Right kidney (tissue), 9 donors: ENCODE measurements at places on chromosomes 5 and 9.

DNA sequence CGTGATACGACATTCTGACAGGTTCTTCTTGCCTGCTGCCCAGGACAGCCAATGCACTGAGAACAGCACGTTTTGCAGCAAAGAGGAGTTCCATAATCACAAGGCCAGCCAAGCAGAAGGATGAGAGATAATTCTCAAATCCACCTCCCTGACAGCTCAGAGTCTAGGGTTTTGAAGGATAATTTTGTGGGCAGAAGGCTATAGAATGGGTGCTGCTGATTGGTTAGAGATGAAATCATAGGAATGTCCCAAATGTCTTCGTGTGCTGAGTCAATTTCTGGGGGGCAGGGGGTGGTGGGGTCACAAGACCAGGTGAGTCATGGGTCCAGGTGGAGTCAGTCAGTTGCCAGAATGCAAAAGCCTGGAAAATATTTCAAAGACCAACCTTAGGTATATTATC, 175.5 kb upstream of the SLC30A5 start:
- no peak for DNase-seq

DNA sequence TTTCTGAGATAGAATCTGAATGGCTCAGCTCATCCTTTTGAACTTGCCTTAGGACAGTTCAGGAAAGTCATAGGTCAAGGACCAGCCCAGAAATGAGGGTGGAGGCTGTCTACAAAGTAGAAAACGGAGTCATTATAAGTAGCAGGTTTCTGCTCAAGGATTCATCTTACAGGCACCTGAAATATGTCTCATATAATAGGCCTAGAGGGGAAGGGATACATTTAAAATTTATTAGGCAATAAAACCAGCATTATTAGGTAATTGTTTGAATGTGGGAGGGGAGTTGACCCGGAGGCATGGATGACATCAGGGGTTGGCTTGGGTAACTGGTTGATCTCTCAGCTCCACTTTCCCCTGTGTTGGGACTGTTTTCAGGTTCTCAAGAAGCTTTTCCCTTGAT, 11.9 kb upstream of the GALNT10 start:
- DNase-seq = no peak

GRCh38 chr9:84781931-84782866, 112.7 kb downstream of the NTRK2 start:
- DNase-seq = no peak

- no peak for DNase-seq
Observed at GRCh38 chr5:61301341-61302199, 30.5 kb upstream of the ZSWIM6 start.

- no peak for DNase-seq
Observed at GRCh38 chr5:72472031-72472430, 35.2 kb downstream of the ZNF366 start.

GRCh38 chr9:124254261-124254682, 3.5 kb upstream of the NEK6 start:
- DNase-seq = no peak

DNA sequence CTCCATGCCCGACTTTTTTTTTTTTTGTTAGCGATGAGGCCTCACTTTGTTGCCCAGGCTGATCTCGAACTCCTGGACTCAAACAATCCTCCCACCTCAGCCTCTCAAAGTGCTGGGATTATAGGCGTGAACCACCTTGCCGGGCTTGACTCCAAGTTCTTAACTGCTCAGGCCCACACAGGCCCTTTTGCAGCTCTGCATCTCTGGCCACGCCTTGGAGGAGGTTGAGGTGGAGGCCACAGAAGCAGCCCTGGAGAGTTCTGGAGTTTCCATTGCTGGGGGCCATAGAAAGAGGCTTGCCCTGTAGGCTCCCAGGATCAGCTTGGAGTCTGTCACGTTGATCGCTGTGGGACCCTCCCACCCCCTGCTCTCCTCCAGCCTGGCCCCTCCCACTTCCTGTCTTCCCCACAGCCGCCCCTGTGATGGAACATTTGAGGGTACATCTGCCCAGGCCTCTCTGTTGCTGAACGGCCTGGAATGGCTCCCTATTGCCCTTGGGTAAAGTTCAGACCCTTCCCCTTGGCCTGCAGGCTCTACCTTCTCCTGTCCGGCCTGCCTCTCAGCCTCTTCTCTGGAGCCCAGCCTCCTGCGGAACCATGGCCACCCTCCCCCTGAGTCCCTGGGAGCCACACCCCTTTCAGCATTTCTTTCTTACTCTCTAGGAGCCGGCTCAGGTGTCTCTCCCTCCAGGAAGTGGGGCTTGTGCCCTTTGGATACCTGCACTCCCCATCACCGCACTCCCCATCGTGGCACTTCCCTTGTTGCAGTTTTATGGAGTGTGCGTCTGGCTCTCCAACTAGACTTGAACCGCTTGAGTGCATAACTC, 30.4 kb upstream of the IER5L start:
- peak; percentile 48 for DNase-seq

DNA sequence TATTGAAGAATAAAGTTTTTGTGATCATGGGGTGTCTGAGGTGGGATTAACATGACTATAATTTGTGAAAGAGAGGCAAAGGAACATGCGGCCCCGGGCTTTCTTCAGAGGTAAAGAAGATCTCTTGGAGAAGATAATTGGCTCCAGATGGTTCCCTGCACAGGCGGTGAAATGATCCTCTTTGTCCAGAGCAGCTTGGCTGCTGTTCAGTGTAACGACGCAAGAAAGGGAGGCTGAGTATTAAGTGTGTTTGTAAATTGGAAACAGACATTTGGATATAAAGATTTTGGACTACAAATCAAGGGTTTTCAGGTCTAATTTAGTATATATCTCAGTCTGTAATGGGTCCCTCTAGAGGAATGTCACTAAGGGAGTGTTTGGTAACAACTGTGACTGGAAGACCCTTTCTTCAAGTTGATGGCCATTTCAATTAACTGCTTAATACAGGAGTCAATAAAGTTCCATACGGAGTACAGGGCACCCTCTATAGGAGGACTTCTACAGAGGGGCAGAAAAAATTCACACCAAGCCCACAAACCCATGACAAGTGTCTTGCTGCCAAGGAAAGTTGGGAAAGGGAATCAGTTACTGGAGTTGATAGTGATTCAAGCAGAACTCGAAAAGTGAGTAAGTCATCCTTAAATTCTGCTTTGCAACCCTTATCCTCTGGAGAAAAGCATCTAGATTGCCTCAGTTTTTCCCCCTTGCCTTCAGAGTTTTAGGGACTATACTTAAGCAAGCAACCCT, 4.1 kb downstream of the EQTN start:
- no peak for DNase-seq

DNA sequence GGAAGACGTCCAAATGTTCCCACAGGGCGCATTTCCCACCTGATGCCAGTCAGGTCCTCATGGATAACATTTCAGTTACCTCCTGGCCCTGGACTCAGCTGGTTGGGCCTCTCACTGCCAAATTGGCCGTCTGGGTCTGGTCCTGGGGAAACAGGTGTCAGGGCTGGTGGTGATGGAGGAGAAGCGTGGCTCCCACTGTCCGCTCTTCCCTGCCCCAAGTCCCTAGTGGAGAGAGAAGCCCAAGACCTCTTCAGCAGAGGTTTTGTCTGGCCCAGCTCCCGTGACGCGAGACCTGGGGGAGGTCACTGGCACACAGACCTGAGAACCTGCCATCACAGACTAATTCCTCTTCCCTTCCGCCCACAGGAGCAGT, 27.8 kb upstream of the PRDM12 start:
- no peak for DNase-seq

DNA sequence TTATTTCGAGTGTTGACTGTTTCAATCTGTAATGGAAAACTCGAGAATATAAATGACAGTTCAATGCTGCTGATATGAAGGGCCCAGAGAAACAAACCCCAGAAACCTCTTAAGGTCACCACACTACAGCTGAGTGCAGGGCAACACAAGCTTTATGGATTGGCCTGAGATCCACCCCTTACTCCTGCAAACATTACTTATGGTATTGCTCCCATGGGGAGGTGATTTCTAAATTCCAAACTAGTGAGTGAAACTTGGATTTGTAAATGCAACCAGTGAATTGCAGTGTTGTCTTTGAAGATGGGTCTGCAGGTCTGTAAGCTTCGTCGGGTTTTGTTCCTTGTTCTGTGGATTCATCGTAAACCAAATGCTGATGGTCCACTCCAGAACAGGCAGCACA, 85.4 kb downstream of the NTRK2 start:
- no peak for DNase-seq

DNA sequence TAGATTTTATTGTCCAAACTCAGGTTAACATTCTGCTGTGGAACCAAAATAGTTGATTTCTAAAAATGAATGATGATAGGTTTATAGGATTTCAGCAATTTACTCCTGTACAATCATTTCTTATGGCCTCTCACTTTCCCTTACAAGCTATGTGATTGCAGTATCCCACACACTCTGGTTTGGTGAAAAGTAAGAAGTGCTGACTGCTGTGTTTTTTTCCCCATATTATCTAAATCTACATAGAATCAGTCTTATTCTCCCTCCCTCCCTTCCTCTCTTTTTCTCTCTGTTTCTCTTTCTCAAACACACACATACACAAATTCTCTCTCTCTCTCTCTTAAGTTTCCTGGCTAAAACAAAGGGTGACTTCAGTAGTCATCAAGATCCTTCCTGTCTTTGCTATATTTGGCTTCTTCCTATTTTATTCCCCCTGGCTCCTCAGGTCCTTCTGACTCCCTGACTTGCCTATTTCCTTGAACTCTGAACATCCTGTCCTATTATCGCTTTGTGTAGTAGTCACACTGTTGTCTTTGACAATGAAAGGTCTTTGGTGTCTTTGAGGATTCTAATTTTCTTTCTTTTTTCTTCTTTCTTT, 55.9 kb upstream of the HAPLN1 start:
- DNase-seq = no peak

GRCh38 chr5:95076395-95077185, 208.3 kb downstream of the MCTP1 start:
- DNase-seq = no peak

DNA sequence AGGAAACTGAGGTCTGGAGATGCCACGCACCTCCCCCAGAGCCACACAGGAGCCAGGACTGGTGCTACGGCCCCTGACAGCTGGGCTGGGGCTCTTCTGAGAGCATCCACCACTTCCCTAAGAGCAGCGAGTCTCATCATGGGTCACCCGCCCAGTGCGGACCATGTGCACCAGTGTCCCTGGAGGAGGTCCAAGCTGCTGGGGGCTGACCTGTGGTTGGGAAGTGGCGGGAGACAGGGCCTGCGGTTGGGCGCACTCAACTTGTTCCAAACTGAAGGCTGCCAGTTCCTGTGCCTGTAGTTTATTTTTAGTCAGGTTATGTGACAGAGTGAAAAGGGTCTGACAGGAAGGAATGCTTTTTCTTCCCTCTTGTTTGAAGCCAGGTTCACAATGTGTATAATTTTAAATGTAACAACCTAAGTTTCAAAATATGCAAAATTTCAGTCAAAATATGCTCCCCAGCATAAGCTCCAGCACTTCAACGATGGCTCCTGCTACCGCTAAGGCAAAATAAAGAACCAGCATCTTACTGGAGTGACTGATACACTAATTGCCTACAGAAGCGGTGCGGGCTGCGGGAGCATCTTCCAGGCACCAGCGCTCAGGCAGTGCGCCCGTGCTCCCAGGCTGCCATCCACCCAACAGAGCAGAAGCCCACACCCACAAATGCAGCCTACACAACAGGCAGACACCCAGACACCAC, 14.8 kb downstream of the BARHL1 start:
- no peak for DNase-seq

DNA sequence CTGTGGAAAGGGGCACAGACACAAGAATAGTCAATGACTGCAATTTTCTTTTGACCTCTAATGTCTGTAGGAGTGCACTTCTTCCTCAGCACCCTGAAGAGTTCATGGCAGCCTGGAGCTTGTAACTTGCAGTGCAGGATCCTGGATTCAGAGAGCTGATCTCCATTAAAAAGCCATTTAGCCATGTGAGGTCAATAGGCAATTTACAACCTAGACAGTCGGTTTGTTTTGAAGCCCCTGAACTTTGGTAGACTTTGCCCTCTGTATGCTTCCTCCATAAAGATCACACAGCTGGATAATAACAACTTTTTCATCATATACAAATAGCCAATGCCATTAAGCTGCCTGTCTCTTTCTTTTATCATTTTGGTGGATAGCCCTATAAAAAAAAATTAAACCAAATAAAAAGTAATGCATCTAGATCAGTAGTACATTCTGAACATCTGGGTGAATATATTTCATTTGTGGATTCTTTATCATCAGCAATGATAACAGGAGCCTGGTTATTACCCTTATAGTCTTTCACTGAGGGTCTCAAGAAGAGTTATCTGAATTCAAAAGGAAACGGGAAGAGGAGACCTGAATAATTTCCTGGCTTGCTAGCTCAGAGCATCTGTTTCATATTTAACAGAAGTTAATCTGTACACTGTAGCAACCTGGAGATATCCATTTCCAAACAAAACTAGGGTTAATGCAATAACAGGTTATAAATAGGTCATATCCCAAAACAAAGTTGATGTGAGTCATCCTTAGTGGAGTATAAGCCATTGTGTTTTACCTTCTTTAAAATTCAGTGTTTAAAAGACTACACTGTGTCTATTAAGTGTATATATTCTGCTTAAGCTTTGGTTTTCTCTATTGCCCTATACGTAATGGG, 193.8 kb upstream of the ACTBL2 start:
- peak; percentile 22 for DNase-seq

DNA sequence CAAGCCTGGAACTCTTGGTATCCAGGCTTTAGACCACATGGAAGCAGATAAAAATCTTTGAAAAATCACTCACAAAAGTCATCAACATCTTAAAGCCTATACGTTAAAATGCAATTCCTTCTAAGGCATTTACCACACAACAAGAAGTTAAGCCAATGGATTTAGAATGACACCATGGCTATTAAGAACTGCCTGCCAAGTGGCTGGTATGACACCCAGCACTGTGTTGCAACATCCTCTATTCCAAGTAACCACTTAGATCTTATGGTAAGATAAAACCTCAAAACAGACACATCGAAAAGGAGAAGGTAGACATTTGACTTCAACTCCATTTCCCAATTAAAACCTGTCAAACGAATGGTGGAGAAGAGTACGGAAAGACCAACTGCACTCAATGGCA, 344.2 kb upstream of the SLC30A5 start:
- no peak for DNase-seq

DNA sequence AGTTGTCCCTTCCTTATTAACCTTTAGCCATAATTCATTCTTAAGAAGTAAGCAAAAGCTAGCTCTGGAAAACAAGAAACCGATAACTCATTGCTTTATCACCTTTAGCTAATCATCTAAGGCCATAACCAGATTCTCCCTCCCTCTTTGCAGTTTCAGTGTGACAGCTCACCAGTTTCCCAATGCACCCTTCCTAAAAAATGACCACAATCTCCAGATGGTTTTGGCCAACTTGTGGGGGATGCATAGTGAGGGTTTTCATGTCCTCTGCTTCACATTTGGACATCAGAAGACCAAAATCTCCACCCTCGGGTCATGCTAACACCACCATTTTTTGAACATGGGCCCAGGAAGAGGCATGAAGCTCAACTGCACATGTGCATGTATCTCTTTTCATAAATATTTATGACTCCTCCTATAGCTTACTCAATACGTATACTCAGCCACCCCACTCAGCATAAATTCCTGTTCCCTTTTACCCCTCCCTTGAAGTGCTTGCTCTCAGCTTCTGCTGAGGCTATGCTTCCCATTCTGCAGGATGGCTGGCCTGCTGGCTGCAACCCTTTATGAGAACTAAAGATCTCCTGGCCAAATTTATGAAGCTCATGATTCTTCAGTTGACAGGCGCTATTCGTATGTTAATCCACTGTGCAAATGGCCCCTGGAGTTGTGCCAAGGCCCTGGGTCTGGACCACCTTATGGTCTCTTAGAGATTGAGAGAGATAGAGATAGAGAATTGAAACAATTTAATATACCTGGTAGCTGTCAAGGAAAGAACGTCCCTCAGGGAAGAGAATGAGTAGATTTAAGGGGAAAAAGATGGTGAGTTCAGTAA, 14.8 kb downstream of the PPP3R2 start:
- DNase-seq = no peak
